ENCODE measurements at places on chromosomes 12 and 14.

DNA sequence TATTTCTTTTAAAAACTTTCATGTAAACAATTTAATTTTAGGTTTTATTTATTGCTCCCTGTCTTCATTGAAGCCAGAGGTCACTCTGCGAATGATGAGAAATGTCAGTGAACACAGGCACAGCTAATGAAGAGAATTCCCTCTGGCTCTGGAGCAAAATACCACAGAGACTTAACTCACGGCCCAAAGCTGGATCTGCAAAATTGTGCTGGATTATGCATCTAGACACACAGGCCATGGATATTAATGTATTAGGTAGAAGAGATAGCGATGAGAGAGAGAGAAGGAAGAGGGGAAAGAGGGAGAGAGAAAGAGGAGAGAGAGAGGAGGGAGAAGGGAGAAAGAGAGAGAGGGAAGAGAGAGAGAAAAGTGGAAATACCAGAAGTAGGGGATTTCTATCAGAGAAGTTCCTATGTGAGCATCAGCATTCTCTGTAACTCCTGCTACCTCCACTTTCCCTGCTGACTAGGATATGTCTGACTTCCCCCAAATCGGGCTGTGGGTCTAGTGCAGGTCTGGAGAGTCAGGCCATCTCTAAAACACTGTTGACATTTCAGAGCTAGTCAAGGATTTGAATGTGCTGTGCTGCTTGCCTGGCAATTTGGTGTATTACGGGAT is 3.7 kb downstream of the ARHGDIB start:
- no peak for DNase-seq

DNA sequence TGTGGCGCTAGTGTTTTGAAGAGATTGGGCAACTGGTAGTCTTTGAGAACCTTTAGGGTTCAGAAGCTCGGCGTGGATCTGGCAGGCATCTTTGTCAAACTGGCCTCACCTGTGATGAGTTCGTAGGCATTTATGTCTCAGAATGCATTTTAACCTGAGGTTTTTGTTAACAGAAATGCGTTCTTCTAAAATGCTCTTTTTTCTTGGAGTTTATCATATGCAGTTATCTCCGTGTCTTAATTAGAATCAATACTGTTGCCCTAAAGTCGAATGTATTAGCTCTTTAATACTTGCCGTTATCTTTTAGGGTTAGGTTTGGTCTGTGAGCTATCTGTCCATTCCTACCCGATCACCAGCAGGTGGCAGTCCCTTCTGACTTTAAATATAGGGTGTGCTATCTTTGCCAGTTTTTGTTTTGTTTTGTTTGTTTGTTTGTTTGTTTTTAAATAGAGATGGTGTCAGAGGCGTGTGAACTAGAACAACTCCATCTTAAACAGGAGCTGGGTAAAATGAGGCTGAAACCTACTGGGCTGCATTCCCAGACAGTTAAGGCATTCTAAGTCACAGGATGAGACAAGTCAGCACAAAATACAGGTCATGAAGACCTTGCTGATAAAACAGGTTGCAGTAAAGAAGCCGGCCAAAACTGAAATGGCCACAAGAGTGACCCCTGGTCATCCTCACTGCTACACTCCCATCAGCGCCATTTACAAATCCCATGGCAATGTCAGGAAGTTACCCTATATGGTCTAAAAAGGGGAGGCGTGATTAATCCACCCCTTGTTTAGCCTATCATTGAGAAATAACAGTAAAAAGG is 1.4 kb downstream of the ATF1 start:
- no peak for DNase-seq

GRCh38 chr14:70027785-70028428 is 148.7 kb downstream of the SMOC1 start:
- peak; percentile 15 for DNase-seq

- no peak for DNase-seq
Measured at GRCh38 chr14:104690861-104691455, 1.5 kb downstream of the INF2 start.

GRCh38 chr14:30966415-30967363 is 58.8 kb upstream of the AP4S1 start:
- no peak for DNase-seq

DNA sequence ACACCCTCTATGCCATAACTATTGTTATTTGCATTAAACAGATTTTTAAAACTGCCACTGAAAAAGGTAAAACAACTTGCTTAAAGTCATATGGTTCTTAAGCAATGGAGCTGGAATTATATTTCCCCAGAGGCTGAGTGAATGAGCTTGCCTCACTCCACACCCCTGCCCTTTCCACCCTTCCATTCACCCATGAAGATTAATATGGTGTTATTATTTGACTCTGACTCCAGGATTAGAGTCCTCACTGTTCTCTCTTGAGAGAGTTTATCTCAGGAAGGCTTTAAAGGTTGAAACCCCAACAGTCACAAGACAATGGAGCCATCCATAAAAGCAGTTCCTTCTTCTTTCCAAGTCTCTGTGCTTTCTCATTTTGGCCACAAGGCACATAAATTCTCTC is 84.9 kb downstream of the RTN1 start:
- no peak for DNase-seq

DNA sequence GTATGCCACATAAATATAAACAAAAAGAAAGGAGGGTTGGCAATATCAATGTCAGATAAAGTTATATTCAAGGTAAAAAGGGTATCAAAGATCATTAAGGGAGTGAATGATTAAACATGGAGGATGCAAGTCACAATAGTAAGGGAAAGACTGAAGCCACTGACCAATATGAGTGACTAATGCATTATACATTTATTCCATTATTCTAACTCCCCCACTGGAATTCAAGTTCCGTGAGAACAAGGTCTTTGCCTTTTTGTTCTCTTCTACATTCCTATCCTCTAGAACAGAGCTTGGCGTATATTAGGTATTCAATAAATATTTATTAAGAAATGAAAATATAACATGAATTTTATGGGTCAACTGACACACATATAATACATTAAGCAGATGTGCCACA is 30.7 kb downstream of the MAP4K5 start:
- no peak for DNase-seq

- no peak for DNase-seq
Measured at GRCh38 chr14:32408018-32408417, 78.9 kb downstream of the AKAP6 start.

DNA sequence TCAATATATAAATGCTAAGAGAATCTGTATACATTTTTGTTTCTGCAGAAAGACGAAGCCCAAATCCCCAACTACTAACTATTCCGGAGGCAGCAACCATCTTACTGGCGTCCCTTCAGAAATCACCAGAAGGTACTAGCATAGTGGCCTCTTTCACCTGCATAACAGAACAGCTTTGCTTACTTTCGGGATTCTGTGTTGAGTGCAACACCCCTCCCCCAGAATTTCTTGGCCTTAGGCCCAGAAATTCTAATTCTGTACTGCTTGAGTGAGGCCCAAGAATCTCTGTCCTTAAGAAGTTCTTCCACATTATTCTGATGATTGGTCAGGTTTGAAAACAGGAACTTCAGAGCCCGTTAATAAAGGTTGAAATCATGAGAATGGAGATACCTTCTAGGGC is 2.9 kb downstream of the SPX start:
- no peak for DNase-seq

DNA sequence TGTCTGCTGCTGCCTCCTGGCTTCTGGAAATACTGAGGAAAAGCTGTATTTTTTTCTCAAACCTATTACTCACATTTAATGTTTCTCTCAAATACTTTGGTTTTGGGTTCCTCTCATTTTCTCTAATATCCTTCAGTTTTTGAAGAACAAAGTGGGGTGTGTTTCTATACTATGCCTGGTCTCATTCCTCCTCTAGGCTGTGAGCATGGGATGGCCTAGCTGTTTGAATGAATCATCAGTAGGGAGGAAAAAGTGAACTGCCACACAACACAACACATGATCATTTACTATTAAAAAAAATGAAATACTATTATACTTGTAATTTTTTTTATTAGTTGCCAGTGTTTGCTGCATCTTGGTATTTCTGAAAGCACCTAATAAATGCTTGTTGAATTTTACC is 11.3 kb upstream of the SMCO3 start:
- DNase-seq, result no peak

DNA sequence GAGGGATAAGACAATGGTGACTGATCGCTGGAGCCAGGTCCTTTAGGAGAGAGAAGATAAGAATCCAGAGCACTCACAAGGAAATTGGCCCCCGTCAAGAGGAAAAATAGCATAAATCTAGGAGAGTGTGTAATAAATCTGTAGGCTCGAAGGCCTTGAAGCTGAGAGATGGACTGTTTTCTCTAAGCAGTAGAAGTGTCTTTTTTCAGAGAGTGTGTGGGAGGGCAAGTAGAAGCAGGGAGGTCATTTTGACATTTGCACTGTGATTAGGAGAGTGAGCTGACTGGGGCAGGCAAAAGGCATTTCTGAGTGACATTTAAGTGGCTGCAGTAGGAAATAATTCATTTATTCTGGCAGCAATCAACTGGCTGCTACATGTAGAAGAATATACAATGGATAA is 78.0 kb upstream of the DDHD1 start:
- no peak for DNase-seq

- DNase-seq, result no peak
Measured at GRCh38 chr12:120759591-120760348, 34.1 kb downstream of the ACADS start.

- DNase-seq, result peak; percentile 22
Measured at GRCh38 chr12:6062757-6063735, 61.4 kb downstream of the VWF start.

DNA sequence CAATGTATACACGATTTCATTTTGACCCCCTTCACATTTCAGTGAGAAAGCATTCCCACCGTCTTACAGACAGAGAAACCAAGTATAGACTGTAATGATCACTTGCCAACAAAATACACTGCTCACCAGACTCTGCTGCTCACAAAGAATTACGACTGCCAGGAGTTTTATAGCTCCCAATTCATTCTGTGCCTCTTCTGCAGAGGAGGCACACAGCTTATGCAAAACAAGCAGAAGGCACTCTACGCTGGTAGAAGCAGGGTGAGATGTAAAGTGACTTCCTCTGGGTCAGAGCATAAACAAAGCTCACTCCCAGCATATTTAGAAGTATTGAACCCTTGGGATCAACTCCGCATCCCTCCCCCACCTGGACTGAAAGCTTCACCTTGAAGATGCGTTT is 14.6 kb downstream of the SPTB start:
- no peak for DNase-seq

DNA sequence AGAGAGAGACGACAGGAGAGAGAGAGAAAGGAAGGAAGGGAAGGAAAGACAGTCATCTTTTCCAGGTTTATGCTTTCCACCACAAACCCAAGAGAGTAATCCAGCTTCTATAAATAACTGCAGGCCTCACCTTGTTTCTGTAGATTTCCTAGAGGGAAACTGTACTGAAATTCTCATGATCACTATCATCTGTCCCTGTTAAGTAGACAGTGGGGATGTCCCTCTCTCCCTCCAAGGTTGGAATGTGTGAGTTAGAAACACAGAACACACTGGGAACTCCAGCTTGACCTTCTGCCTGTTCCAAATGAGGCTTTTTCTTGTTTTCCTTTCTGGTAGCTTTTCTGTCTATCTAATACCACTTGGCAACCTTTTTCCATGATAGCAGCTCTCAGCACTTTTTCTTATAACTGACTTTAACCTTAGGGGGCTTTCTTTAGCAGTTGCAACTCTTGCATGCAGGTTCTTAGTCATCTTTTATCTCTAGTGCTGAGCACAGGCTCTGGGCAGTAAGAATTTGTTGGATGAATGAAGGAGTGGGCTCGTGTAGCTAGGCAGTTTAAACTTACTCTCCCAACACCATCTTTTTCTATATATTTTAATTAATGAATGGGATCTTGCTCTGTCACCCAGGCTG is 22.8 kb upstream of the FBXO33 start:
- no peak for DNase-seq

- no peak for DNase-seq
Measured at GRCh38 chr12:101845137-101845711, 14.5 kb upstream of the GNPTAB start.

- DNase-seq, result no peak
Measured at GRCh38 chr12:130675121-130675520, 41.0 kb downstream of the RIMBP2 start.

- DNase-seq, result no peak
Measured at GRCh38 chr12:92010368-92010767, 135.3 kb downstream of the BTG1 start.

GRCh38 chr12:117165342-117165741 is 24.9 kb downstream of the FBXO21 start:
- DNase-seq, result no peak

DNA sequence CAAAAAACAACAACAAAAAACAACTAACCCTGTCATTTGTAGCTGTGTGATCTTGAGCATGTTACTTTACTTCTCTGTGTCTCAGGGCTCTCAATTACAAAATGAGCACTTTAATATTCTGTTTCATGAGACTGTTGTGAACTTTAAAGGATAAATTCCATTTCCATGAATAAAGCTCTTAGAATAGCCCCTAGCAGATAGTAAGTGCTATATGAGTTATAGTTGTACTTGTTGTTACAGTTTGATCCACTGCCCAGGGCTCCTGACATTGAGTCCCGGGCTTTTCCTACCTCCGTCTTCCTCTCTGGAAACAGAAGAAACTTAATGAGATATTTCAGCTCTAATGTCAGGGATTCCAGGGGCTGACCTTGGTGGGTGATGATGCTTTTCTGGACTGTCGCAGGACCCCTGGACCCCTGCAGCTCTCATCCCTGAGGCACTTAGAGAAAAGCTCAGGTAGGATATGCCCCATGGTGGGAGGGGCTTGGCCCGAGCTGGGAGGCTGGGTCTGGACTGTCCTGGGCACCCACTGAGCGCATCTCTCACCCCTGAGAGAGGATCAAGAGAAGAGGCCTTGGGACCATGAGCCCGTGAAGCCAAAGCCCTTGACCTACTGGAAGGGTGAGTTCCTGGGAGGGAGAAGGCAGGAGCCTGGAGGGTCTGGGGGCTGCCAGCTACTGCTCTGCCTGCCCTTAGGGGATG is 5.1 kb downstream of the P3H3 start:
- DNase-seq, result no peak

DNA sequence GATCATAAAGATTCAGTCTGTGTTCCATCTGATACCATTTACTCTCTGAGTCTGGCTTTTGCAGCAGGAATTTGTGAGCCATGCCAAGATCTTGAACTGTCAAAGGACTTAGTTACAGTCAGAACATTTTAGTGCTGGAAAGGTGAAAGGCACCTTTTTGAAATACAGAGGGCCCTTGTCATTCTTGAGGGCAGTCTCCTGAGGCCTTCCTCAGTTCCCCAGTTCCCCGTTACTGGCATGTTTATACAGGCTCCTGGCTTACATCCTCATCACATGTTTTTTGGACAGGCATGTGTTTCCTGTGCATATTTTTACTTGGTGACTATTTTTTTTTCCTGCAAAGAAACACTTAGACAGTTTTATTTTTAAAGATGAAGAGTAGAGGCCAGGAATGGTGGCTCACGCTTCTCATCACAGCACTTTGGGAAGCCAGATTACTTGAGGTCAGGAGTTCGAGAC is 21.0 kb downstream of the CFAP54 start:
- DNase-seq, result no peak

- DNase-seq, result no peak
Measured at GRCh38 chr12:8156845-8157244, at the start of gene ZNF705A. TSS of gene ZNF705A (plus strand) at chr12:8157015. CDS start at chr12:8172626, 15,611 bp downstream.

DNA sequence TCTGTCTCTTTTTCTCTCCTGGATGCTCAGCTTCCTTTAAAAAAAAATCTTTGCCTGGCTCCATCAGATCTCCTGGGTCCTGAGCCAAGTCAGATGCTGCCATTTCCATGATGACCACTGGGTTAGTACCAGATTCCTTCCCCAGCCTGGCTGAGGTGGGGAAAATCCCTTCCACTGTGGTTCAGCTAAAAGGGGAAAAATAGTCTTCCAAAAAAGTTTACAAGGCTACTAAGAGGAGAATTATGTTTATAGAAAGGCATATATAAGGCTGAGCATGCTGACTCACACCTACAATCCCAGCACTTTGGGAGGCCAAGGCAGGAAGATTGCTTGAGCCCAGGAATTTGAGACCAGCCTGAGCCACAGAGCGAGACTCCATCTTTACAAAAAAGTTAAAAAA is 28.4 kb upstream of the GAS2L3 start:
- DNase-seq, result no peak

GRCh38 chr14:33871394-33871793 is 79.5 kb downstream of the EGLN3 start:
- DNase-seq, result no peak

Measured in activated T-helper 1 cell treated with Interleukin-2 at 50 U/mL for 16 hours (primary cell).